ENCODE measurements at places on chromosomes 1 and 21. TPM values are rescaled to one million over a fixed set of nuclear protein-coding genes. Genes with fewer than 3 reads are reported as not detected.

DNA sequence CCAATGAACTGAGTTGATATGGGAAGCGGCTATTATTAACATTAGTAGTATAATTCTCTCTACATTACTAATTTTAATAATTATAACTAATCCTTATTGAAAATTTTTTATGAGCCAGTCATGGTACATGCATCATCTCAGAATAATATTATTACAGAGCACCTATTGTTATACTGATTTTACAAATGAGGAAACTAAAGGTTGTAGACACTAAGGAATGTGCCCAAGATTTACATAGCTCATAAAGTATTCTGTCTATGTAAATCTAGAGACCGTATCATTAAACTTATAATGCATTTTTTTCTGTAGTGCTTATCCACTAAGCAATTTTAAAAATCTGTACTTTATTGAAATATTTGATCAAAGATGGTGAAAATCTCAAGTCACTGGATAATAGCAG lies 825.9 kb downstream of the PLA2G4A start:
- no peak for DNase-seq
- no peaks in the 10 kb centered on the region for H3K36me3 ChIP-seq
- no peak overlapping the region for H3K4me3 ChIP-seq
- no peaks in the 10 kb centered on the region for H3K4me1 ChIP-seq

GRCh38 chr1:244049162-244050013 lies 1.7 kb upstream of the ZBTB18 start:
- peak; percentile 60 for DNase-seq
- H3K4me1 ChIP-seq = no peaks in the 10 kb centered on the region
- H3K27ac ChIP-seq = peak overlapping the region; percentile 17
- H3K36me3 ChIP-seq = no peaks in the 10 kb centered on the region

- no peaks in the 10 kb centered on the region for H3K36me3 ChIP-seq
- no peak for DNase-seq
- H3K27ac ChIP-seq = no peak overlapping the region
These were observed 149.1 kb downstream of the FCRL5 start for GRCh38 chr1:157403203-157403602.

ARPC5 gene
- 115 TPM for total RNA-seq
